Adipocyte (in vitro differentiated cells): ENCODE measurements at places on chromosomes 7 and 10.

- no peak for DNase-seq
Measured at GRCh38 chr7:129388333-129389098, 45.7 kb upstream of the STRIP2 start.

DNA sequence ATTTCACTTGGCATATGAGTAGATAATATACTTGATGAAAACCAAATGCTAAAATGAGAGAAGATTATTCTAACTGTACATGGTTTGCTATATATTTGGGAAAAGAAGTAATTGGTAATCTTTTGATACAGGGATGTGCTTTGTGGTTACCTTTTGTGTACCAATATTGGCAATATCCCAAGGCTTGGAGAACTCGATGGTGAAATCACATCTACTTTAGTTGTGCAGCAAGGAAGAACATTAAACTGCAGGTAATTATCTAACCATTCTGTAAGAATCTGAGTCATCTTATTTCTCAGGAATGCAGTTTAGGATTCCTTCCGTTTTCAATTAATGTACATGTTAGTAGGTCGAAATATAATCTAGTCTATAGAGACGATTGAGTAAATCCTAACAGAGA is 64.1 kb downstream of the SRI start:
- DNase-seq = no peak

DNA sequence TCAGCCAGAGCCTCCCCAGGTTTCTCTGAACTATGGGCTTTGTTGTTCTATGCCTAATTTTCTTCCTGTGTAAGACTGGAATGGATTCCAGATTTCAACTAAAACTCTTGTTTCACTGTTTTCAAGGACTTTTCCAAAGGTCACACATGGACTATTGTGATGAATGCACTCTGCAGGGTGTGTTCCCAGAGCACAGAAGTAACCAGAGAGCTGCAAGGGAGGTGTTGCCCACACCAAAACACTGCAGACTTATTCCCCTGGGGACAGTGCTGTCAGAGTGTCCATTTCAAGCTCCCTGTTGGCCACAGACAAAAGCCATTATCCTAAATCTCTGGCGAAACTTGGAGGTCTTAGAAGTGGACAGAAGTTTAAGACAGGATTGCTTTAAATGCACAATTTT is 231.6 kb downstream of the TRIL start:
- peak; percentile 53 for DNase-seq

DNA sequence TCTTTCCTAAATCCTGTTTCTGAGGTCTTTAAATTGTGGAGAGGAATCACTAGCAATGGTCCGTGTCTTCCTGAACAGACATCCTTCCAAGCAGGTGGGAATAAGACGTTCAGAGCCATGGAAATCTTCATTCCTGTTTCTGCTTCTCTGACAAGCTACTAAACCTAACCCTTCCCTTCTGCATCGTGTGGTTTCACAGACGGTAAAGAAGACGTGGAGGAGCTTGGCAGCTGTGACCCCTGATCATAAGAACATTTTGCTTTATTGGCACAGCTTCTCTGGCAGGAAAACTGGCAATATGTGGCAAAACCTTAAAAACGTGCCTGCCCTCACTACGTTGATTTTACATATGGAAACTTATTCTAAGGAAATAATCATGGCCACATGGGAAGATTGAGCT is 63.0 kb upstream of the LOXL4 start:
- no peak for DNase-seq

DNA sequence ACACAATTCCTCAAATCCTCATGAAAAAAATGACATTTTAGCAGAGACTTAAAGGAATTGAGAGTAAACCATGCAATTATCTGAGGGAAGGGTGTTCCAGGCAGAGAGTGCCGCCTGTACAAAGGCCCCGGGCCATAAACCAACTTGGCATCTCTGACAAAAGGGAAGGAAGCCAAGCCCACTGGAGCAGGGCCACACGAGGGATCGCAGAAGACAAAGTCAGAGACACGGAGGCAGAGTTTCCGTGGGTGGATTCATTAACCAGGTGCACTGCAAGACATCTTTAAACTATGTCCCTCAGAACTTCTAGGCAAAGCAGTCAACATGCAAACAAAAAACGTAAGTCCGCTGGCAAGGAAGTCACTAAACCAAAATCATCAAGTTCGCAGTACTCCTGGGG is 92.0 kb downstream of the SFMBT2 start:
- no peak for DNase-seq

- peak; percentile 12 for DNase-seq
Measured at GRCh38 chr10:108452533-108452932, 1288.0 kb upstream of the SORCS1 start.

- no peak for DNase-seq
Measured at GRCh38 chr7:30853576-30853975, 58.1 kb upstream of the AQP1 start.

GRCh38 chr10:121740069-121740468 is 141.8 kb upstream of the FGFR2 start:
- DNase-seq = no peak

- DNase-seq = peak; percentile 63
Measured at GRCh38 chr10:100743626-100744135, 1.7 kb upstream of the PAX2 start.

GRCh38 chr7:33965183-33965744 is 59.9 kb downstream of the BMPER start:
- peak; percentile 67 for DNase-seq

DNA sequence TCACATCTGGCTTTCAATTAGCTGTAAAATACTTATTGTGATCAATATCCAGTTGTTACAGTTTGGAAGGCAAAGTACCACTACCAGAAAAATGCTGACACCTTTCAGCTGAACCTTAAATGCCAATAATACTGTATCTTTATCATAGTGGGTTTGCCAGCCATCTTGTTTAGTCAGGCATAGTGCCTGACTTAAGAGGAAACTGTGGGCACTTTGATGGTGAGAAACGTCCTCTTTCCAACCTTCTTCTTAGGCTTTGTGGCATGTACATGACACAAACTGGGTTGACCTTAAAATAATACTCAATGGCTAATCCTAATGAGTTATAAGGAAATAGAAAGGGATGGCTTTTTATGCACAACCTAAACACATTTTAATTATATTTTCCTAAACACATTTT is 52.3 kb upstream of the PRR15 start:
- DNase-seq = no peak

DNA sequence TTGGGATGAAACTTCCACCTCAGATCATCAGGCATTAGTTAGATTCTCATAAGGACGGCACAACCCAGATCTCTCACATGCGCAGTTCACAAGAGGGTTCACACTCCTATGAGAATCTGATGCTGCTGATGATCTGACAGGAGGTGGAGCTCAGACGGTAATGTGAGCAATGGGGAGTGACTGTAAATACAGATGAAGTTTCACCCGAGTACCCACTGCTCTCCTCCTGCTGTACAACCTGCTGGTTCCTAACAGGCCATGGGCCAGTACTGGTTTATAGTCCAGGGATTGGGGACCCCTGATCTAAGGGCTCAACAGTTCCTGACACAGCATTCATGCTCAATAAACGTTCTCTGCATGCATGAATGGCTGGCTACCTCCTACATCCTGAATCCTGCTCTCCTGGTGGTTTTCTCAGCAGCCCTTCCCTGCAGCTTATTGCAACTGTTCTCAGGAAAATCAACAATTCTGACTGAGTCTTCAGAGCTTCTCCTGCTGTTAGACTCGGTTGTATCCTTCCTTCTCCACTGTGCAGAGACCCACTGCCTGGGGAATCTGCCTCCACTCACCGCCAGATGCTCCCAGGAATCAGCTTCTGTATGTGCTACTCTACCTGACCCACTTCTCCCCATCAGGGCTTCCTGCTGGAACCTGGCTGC is 17.4 kb downstream of the PDE6C start:
- no peak for DNase-seq

DNA sequence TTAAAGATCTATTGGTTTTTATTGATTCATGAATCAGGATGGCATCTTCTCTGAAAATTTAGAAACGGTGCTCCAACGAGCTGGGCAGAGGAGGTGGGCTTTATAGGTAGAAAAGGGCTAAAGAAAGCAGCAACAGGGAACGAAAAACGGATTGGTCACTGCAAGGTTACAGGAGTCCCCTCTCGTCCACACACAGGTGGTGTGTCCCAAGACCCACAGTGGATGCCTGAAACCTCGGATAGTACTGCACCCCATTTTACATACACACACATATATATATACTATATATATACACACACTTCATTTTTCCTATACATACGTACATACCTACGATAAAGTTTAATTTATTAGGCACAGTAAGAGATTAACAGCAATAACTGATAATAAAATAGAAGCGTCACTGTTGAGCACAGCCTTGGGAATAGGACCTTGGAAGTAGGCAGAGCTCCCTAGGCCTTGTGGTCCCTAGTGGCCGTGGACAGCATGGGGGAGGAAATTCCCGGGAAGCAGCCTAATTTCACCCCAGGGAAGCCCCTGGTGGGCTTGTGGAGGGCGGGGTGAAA is 737 bp upstream of the NUB1 start:
- no peak for DNase-seq

GRCh38 chr7:144102041-144102440 is 7.3 kb upstream of the OR2A2 start:
- DNase-seq = no peak

GRCh38 chr7:98826811-98827231 is 43.0 kb downstream of the TMEM130 start:
- DNase-seq = peak; percentile 10
